Retina (tissue), 1 donor: ENCODE measurements at places on chromosomes 2 and 18.

DNA sequence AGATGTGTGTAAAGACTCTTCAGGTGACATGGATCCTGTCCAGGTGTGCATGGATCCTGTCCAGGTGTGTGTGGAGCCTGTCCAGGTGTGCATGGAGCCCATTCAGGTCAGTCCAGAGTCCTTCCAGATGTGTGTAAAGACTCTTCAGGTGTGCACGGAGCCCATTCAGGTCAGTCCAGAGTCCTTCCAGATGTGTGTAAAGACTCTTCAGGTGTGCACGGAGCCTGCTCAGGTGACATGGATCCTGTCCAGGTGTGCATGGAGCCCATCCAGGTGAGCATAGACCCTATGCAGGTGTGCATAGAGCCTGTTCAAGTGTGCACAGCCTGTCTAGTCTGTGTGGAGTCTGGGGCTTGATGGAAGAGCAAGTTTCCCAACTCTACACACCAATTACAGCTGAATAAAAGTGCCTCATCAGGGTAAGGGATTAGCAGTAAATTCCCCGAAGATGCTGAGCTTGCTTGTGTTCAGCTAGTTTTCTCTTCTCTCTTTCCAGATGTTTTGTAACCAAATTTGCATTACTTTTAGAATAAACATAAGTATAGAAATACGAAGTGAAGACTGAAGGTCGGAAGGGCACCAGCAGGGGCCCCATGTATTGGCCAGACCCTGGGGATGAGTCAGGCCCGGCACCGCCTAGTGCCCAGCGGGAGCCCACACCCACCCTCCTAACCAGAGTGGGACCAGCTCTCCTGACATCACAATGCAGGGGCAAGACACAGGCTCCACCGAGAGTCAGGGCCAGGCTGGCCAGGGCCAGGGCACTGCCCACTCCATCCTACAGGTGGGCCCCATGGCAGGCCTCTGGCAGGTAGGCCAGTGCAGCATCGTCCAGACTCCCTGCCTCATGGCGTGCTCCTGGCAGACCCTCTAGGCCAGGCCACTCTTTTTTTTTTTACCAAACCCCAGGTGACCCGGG lies 38.6 kb upstream of the GPC1 start:
- DNase-seq, result no peak

DNA sequence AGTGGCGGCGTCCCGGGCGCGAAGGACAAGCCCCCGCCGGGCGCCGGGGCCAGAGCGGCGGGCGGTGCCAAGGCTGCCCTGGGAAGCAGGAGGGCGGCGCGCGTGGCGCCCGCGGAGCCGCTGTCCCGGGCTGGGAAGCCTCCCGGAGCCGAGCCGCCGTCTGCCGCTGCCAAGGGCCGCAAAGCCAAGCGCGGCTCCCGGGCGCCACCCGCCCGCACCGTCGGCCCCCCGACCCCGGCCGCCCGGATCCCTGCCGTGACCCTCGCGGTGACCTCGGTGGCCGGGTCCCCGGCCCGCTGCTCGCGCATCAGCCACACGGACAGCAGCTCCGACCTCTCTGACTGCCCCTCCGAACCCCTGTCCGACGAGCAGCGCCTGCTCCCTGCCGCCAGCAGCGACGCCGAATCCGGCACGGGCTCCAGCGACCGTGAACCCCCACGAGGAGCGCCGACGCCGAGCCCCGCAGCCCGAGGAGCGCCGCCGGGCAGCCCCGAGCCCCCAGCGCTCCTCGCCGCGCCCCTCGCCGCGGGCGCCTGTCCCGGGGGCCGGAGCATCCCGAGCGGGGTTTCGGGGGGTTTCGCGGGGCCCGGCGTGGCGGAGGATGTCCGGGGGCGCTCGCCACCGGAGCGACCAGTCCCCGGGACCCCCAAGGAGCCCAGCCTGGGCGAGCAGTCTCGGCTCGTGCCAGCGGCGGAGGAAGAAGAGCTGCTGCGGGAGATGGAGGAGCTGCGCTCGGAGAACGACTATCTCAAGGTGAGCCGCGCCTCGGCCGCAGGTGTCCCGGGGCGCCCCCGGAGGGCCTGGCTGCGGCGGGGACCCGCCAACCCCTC lies 820 bp downstream of the MTCL1 start:
- DNase-seq, result peak; percentile 49

DNA sequence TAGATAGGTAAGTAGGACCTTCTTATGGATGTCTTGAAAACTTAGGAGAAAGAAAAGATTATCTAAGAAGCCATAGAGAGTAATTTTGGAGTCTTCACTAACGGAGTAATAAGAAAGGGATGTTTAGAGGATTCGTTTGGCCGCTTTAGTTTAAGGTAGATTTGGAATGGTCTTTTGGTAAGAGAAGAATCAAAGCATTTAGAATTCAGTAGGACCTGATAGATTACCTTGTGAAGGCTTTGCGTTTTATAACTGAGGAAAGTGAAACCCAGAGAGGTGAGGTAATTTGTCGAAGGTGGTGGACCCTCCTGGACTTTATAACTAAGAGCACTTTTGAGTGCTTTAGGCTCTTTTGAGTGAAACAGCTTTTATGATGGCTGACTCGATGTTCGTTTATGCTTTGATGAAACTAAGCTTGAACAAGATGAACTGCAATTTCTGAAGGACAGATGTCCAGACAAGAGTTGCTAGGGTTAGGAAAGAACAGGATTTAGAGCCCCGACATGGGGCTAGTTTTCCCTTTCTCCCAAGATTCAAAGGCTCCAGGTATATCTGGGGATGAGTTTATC lies 1.3 kb downstream of the MYL12B start:
- DNase-seq, result no peak

GRCh38 chr2:113980946-113981345 lies 91.1 kb downstream of the ACTR3 start:
- no peak for DNase-seq

DNA sequence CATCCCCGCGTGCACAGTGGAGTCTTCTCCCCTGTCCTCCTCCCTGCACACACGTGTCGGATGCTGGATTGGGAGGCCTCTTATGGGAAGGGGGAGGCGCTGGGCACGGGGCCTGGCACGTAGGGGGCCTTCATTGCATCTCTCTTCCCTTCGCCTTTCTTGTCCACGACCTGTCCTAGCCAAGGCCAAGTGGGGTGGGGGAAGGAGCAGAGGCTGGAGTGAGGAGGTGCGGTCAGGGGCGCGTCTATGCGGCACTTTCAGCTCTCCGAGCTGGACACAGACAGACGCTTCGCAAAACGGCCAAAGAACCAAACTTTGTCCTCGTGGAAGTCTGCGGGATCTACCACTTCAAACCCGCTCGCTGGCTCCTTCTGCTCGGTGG lies 13.4 kb downstream of the ALPG start:
- peak; percentile 34 for DNase-seq
